Renal pelvis (tissue), 12 donors: ENCODE measurements at places on chromosomes 1 and 21. TPM values are rescaled to one million over a fixed set of nuclear protein-coding genes. Genes with fewer than 3 reads are reported as not detected.

The SPRR2F gene
- not detected for polyA plus RNA-seq

The B3GALT5 gene
- polyA plus RNA-seq: 1.6 TPM

The RYR2 gene
- 1.2 TPM for polyA plus RNA-seq

The ZNF670 gene
- 7.2 TPM for polyA plus RNA-seq
